ENCODE measurements at places on chromosomes 7 and 10. TPM values are rescaled to one million over a fixed set of nuclear protein-coding genes. Genes with fewer than 3 reads are reported as not detected.

ZCWPW1 gene
- total RNA-seq: 1.2 TPM

ARHGEF5 gene
- 0.89 TPM for total RNA-seq

ZNF316 gene
- 12.2 TPM for total RNA-seq

CYP3A7 gene
- total RNA-seq: 0.30 TPM

UFSP1 gene
- total RNA-seq: 8.6 TPM

GPR141 gene
- total RNA-seq: not detected

CNPY1 gene
- not detected for total RNA-seq

EPHB6 gene
- total RNA-seq: 2.6 TPM

All from smooth muscle cell of the umbilical artery (primary cell).